Nephron progenitor cell (in vitro differentiated cells): ENCODE measurements at places on chromosomes 6 and 20.

DNA sequence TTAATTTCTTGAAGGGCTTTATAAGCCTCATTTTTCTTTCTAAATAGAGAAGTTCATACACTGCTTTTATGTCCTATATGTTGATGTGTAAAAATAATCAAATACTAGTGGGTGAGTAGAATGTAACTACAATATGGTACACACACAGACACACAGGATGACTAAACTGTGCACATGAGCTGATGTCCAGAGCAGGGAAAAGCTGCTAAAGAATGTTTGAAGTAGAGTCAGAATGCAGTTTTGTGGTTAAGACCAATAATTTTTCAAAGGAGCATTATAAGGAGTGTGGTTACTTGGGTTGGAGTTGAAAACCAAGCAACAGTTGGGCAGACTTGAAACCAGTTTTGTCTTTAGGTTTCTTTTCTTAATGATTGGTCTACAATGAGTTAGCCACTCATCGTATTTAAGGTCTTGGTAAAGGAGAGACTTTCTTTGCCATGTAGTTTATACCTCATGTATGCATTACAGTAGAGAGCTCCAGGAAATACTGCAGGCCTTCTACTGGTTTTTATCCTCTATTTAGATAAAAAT lies 196.6 kb downstream of the ESR1 start:
- no peaks in the 10 kb centered on the region for H3K4me1 ChIP-seq
- no peak overlapping the region for H3K27ac ChIP-seq
- H3K27me3 ChIP-seq = peaks cover 3% of the 10 kb centered on the region
- no peak overlapping the region for H3K4me3 ChIP-seq
- DNase-seq = no peak

DNA sequence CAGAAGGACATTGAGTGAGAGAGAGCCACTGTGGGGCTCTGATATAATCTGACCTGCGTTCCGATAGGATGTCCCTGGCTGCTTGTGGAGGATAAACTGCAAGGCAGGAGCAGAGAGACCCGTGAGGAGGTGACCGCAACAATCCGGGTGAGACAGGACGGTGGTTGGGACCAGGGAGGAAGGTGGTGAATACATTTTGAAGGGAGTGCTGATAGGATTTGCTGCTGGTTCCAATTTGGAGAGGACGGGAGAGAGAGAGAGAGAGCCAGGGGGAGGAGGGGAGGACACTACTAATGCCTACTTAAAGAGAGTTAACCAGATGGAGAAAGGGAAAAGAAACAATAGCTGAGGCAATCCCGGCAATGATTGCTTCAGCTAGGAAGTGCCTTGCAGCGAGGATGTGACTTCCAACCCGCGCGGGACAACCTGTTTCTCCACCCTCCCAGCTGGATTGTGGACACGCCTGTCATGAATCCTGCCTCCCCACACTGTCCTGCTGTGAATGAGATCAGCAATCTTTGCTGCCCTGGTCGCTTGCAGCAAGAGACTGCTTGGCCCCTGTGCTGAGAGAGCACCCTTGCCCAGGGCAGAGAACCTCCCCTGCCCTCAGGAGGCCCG lies 199.0 kb upstream of the KCNG1 start:
- peaks cover 4% of the 10 kb centered on the region for H3K36me3 ChIP-seq
- H3K27me3 ChIP-seq = peaks cover 32% of the 10 kb centered on the region
- DNase-seq = peak; percentile 9
- H3K4me1 ChIP-seq = peaks cover 29% of the 10 kb centered on the region
- peak overlapping the region; percentile 62 for H3K4me3 ChIP-seq

DNA sequence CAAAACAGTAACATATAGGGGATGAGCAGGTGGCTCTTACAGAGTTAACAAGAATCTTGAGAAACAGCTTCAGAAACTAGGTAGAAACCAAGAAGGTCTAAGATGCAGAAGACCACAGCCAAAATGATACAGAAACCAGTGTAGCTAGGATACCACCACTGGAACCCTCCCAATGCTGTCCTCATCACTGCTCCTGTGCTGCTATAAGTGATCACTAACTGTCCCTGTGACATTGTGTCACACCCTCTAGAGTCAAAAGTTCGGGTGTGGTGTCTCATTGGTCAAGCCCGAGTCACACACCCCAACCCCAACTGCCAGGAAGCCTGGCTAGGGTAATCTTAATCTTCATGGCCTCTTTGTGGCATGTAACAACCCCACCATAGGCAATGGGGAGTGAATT lies 153.1 kb downstream of the RCAN2 start:
- H3K27me3 ChIP-seq = peaks cover 2% of the 10 kb centered on the region
- no peak overlapping the region for H3K4me3 ChIP-seq
- no peak for DNase-seq
- H3K36me3 ChIP-seq = no peaks in the 10 kb centered on the region
- H3K4me1 ChIP-seq = no peaks in the 10 kb centered on the region

- DNase-seq = no peak
- H3K4me1 ChIP-seq = peaks cover 19% of the 10 kb centered on the region
- H3K27ac ChIP-seq = no peak overlapping the region
Measured at GRCh38 chr20:40970218-40970617, 58.4 kb upstream of the TOP1 start.

- H3K36me3 ChIP-seq = peaks cover 13% of the 10 kb centered on the region
- no peak for DNase-seq
- H3K4me3 ChIP-seq = no peak overlapping the region
- peaks cover 3% of the 10 kb centered on the region for H3K27me3 ChIP-seq
- peaks cover 35% of the 10 kb centered on the region for H3K4me1 ChIP-seq
Measured at GRCh38 chr6:125918230-125918629, 38.3 kb upstream of the HINT3 start.

DNA sequence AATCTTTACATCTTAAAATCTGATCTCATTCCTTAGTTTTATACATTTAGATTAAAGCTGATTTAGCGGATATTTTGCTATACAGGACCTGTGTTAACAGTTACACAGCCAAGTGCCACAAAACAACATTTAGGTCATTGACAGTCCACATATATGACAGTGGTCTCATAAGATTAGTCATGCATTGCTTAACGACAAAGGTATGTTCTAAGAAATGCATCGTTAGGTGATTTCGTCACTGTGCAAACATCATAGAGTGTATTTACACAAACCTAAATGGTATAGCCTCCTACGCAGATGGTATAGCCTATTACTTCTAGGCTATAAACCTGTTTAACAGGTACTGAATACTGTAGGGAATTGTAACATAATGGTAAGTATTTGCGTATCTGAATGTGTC lies 21.6 kb downstream of the ADGRG6 start:
- H3K27ac ChIP-seq = no peak overlapping the region
- no peak overlapping the region for H3K4me3 ChIP-seq
- DNase-seq = no peak

DNA sequence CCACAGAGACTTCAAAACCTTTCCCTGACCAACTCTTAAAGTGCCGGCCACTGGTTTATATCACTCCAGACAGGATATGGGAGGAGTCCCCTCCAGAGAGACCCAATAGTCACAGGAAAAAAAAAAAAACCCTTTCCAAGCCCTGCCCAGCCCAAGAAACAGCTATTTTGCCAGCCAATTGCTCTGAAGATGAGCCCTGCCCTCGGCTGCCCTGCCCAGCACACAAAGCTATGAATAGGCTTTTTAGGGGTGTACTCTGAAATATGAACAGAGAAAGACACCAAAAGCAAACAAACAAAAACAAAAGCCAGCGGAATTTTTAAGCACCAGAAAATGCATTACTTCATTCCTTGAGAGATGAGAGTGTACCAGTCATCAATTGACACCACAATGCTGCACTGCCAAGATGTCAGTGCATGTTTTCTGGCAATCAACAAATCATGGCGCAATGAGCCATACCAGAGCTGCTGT lies 275.1 kb downstream of the C6orf118 start:
- no peak overlapping the region for H3K4me3 ChIP-seq
- H3K36me3 ChIP-seq = no peaks in the 10 kb centered on the region
- no peak for DNase-seq
- no peaks in the 10 kb centered on the region for H3K4me1 ChIP-seq

DNA sequence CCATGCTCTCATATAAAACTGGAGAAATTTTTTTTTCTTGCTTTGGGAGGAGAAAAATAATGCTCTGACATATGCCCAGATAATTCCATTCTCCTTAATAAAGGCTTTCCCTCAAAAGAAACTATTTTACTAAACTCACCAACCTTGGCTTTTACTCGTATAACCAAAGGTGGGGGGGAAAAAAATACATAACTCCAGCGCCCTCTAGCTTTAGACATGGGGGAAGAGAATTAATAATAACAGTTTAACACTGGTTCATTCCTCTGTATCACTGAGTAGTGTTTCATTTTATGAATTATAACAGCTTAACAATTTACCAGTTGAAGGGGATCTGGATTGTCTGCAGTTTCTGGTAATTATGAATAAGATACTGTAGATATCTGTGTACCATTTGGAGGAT lies 1226.1 kb downstream of the GRIK2 start:
- peaks cover 14% of the 10 kb centered on the region for H3K4me1 ChIP-seq
- H3K36me3 ChIP-seq = no peaks in the 10 kb centered on the region
- H3K27ac ChIP-seq = no peak overlapping the region

DNA sequence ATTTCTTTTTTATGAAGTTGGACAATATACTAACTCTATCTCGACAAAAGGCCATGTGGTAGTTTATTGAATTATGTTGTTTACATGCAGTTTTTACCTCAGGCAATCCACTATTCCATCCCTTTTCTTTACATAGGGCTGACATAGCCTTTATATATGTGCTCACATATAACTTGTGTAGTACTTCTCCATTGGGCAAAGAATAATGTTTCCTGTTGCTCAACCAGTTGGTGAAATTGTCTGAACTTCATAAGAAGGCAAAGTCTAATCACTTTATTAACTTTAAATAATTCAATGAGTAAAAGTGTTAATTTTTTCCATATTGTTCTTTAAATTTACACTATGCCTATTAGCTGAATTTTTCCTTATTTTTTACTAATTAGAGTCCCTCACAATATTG lies 1272.1 kb downstream of the EPHA7 start:
- no peak overlapping the region for H3K4me3 ChIP-seq
- no peaks in the 10 kb centered on the region for H3K36me3 ChIP-seq
- H3K4me1 ChIP-seq = no peaks in the 10 kb centered on the region
- no peaks in the 10 kb centered on the region for H3K27me3 ChIP-seq
- H3K27ac ChIP-seq = no peak overlapping the region

DNA sequence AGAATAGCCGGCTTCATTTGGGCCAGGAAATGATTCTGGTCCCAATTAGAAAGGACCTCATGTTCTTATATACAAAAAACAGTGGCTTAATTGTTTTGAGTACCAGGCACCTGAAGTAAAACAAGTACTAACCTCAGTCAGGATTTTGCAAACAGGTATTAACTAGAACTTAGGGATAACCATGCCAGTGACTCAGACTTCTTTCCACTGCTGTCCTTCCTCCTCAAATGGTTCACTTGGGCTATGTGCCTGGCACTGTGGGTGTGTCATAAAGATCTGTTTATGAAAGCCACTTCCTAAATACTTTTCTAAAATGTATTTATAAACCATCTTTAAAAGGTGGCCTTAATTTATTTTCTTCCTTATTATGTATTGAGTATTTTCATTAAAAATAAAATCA lies 10.7 kb downstream of the CLDN20 start:
- H3K4me3 ChIP-seq = no peak overlapping the region
- peaks cover 35% of the 10 kb centered on the region for H3K36me3 ChIP-seq
- no peaks in the 10 kb centered on the region for H3K27me3 ChIP-seq
- DNase-seq = no peak
- H3K4me1 ChIP-seq = peaks cover 34% of the 10 kb centered on the region

DNA sequence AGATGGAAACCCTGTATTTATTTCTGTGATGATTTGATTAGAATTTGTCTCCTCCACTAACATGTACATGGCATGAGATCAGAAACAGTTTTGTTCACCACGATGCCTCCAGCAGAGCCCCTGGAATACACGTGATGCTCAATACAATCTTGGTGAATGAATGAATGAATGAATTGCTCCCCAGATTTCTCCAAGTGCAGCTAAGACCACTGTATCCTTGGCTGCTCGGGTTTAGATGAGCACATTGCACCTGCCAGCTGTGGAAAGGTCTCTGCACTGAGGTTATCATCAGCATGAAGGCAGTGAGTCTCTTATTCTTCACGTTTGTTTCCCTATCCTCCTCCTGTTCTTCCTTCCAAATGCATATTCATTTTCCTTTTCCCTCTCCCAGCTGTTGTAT lies 17.9 kb downstream of the CASS4 start:
- no peak for DNase-seq
- H3K4me3 ChIP-seq = no peak overlapping the region
- H3K4me1 ChIP-seq = no peaks in the 10 kb centered on the region
- peaks cover 42% of the 10 kb centered on the region for H3K27me3 ChIP-seq
- no peaks in the 10 kb centered on the region for H3K36me3 ChIP-seq

- no peak overlapping the region for H3K27ac ChIP-seq
- H3K4me1 ChIP-seq = peaks cover 13% of the 10 kb centered on the region
Measured at GRCh38 chr20:60752741-60753420, 499.2 kb upstream of the CDH4 start.

GRCh38 chr6:30326526-30327231 lies at the start of gene TRIM39:
Gene TRIM39 (plus strand): TSS chr6:30326927. CDS start chr6:30329318, 2,391 bp downstream.
- peak within 1 kb of the TSS; percentile 97 for H3K4me3 ChIP-seq
- peak within 1 kb of the TSS; percentile 98 for H3K27ac ChIP-seq
- DNase-seq = peak; percentile 80

DNA sequence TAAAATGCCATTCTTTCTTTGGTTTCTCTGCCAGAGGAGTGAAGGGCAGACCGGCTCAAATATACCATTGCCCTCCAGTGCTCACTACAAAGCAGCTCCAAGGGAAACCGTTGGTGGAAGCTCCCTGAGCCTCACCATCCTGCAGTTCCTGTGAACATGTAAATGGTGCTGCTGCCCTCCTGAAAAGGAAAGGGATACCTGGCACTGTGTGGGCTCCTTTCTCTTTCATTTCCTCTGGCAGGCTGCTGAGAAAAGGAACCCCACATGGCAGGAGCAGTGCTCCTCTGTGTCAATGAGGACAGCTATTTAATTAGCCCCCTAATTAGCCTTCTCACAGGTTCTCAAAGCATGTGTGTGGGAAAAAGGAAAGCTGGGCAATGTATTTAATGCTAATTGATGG lies 142.5 kb downstream of the KLHL32 start:
- no peak for DNase-seq
- no peaks in the 10 kb centered on the region for H3K36me3 ChIP-seq
- H3K4me1 ChIP-seq = peaks cover 6% of the 10 kb centered on the region

DNA sequence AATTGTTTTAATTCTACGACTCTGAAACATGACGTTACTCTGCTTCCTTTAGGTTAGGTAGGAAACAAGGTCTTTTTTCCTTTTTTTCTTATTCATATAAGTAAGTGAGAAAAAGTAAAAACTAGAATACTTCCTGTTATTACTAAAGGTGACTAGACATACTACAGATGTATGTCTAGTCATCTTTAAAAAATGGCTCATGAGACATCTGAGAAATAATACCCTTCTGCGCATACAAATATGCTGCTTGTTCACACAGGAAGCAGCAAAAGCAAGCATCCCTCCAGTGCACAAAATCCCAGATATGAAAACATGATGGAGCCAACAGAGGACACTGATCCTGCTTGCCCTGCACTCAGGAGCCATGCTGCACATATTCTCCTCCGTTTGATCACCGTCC lies 699.1 kb downstream of the EPM2A start:
- H3K27ac ChIP-seq = no peak overlapping the region
- no peaks in the 10 kb centered on the region for H3K4me1 ChIP-seq
- H3K36me3 ChIP-seq = peaks cover 5% of the 10 kb centered on the region

GRCh38 chr6:26215585-26216358 lies 128.5 kb downstream of the HFE start:
- peaks cover 25% of the 10 kb centered on the region for H3K4me1 ChIP-seq
- H3K27ac ChIP-seq = no peak overlapping the region
- no peak for DNase-seq
- H3K27me3 ChIP-seq = no peaks in the 10 kb centered on the region
